ENCODE measurements at places on chromosomes 12 and 14.
A peak's percentile ranks its signal among the peaks of the same experiment; 100 is the strongest.

GRCh38 chr14:102798926-102799325 is 21.7 kb downstream of the TRAF3 start:
- no peak for DNase-seq

DNA sequence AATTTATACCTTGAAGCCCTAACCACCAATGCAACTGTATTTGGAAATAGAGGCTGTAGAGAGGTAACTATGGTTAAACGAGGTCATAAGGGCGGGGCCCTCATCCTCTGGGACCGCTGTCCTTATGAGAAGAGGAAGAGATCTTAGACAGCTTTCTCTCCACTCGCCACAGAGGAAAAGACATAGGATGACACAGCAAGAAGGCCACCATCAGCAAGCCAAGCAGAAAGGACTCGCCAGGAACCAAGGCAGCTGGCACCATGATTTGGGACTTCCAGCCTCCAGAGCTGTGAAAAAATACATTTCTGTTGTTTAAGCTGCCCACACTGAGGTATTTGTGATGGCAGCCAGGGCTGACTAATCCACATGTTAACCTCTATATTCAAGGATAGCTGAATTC is 30.4 kb upstream of the BCAT1 start:
- no peak for DNase-seq

DNA sequence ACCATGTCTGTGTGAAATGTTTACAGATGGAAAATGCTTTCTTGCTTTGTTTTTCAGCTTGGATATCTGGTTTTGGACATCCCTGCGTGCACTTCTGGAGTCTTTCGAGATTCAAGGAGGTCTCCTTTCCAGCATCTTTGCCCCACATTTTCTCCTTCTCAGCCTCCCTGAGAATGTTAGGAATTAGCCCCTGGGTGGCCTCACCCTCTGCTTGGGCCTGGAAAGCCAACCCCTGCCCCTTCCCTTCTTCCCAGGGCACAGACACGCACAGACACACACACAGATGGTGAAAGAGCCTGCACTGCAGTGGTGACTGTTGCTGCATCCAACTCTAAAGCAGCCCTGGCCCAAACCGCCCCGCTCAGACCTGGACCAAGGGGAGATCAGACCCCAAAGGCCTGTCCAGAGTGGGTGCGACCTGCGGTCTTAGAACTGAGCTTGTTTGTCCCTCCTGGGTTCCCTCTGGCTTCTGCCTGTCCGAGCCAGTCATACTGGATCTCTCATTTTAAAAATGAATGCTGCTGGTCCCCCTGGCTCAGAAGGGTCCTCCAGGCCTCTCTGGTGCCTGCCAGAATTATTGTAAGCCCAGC is 8.7 kb upstream of the NCOR2 start:
- no peak for DNase-seq

GRCh38 chr12:121799842-121800693 is 3.7 kb upstream of the SETD1B start:
- DNase-seq: peak; percentile 63

- no peak for DNase-seq
Measured at GRCh38 chr14:36293824-36294223, 26.6 kb downstream of the MBIP start.

DNA sequence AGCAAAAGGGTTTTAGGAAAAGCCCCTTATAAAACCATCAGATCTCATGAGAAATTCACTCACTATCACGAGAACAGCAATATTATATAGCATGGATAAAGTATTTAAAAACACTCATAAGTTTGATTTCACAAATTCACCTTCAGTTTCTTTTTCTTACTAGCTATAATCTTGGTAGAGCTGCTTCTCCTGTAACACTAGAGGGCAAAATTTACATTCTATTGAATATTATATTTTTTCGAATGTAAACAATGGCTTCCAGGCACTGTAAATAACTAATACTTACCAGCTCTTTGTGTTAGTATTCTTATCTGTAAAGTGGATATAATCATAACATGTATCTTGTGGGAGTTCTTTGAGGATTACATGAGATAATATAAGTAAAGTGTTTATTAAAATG is 259.6 kb downstream of the CCER1 start:
- DNase-seq: no peak

GRCh38 chr12:88445705-88446394 is 134.4 kb downstream of the KITLG start:
- no peak for DNase-seq

GRCh38 chr14:80522936-80523335 is 311.6 kb upstream of the DIO2 start:
- no peak for DNase-seq

- DNase-seq: no peak
Measured at GRCh38 chr12:108839890-108840230, 17.5 kb downstream of the SSH1 start.

GRCh38 chr12:122006186-122006926 is 15.3 kb upstream of the BCL7A start:
- DNase-seq: no peak

DNA sequence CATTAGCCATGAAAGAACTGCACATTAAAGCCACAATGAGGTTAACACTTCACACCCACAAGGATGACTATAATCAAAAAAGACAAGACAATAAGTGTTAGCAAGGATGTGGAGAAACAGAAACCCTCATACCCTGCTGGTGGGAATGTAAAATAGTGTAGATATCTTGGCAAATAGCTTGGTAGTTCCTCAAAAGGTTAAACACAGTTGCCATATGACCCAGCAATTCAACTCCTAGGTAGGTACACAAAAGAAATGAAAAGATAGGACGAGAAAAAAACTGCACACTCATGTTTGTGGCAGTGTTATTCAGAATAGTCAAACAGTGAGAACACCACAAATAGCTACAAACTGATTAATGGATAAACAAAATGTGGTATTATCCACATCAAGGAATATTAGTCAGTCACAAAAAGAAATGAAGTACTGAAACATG is 93.5 kb downstream of the ATXN2 start:
- DNase-seq: no peak

DNA sequence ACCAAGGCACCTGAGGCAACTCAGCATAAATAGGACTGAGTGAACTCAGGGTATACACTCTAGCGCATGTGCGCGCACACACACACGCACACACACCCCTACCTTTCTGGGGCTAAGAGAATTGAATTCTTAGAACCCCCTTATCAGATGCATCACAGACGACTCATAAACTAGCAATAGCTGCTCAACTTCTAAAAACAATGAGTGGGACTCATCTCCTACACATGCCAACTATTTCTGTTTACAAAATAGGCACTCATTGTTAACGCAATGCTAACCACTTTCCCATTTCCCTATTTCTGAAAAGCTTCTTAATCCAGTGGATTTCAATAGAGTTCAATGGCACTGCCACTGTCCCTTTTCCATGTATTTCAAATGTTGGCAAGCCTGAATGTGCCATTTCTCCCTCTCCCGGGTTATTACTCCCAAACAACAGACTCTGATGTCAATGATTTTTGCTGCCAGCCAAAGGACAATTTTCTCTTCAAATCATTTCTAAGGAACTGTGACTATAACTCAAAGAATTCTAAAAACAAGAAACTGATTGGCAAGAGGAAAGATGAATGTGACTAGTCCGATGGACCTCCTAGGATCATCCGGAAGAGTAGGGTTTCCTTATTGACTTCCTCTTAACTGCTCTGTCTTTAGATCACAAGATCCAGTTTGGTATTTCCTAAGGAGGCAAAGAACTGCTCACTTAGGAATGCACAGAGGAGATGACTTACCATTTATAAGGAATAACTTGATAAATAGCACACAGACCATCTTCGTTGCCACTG is 48.8 kb downstream of the SLC38A1 start:
- peak; percentile 59 for DNase-seq

- DNase-seq: no peak
Measured at GRCh38 chr14:20614038-20614840, 23.1 kb upstream of the RNASE12 start.
